ENCODE measurements at places on chromosomes 6 and 20.

DNA sequence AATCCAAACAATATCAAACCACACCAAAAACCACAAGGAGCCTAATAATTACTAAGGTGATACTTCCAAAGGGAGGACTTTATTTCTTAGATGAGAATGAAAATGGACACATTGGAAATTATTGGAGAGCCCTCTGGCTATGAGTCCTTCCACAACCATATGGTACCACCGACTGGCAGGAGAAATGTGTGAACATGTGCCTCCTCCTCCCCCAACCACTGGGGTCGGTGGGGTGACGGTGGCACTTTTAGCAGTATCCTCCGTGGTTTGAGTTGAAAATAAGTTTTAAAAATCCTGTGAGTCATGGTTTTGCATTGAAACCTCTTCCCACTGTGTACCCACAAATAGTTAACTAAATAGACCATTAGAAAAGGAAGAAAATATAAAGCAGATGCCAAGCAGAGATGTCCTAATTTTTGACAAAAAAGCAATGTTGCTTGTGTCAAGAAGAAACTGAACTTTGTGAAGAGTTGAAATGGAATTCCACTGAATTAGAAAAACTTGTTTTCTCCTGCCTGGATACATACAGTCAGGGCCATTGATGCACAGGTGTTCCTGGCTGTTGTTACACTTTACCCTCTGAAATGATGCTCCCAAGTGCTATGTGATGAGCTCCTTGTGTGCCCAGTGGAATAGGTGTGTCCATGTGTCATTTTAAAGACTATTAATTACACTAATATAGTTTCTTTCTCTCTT, 3.2 kb downstream of the EDN1 start:
- ATAC-seq, result no peak

- ATAC-seq, result no peak
Observed at GRCh38 chr6:166775923-166776220, 148.8 kb upstream of the RPS6KA2 start.

- ATAC-seq, result peak; percentile 57
Observed at GRCh38 chr6:7542874-7543624, 1.6 kb downstream of the DSP start.

- no peak for ATAC-seq
Observed at GRCh38 chr6:6915813-6916547, 191.8 kb upstream of the RREB1 start.

DNA sequence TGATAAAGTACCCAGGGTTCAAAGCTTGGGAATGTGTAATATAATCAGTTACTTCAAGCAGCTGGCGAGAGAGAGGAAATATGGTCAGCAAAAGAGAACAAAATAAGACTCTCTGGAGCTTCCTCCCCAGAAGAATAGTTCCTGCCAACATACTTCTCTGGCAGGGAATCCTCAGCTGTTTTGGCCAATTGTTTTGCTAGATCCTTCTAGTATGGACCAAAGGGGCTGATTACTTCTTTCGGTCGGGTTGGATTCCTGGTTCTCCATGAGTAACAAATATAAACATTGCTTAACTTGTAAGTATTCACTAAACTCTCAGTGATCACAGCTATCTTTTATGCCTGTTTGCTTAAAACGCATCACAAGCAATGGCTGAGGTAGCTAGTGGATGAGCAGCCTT, 31.4 kb upstream of the FBXO9 start:
- no peak for ATAC-seq

- peak; percentile 11 for ATAC-seq
Observed at GRCh38 chr20:6074145-6074561, 20.3 kb upstream of the LRRN4 start.

- ATAC-seq, result no peak
Observed at GRCh38 chr20:38607351-38607750, 5.7 kb downstream of the ARHGAP40 start.

- no peak for ATAC-seq
Observed at GRCh38 chr6:8947900-8948299, 512.6 kb upstream of the SLC35B3 start.

GRCh38 chr6:44868335-44868668, 459.8 kb upstream of the RUNX2 start:
- ATAC-seq, result no peak

DNA sequence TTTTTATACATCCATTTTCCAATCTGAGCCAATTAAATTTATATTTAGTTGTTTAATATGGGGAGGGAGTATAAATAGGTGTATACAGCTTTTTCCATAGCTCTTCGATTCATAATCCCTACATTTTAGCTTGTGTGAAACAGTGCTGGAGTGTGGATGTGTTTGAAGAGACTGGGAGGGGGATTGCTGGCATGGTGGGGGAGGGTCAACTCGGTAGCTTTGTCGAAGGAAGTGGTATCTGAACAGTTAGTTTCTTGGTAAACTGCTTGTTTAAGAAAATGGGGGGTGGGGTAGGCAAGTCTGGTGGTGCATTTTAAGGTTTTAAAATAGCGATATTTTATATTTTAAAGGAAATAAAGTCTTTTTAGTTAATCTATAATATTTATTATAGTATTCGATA, 1.4 kb upstream of the LIN28B start:
- no peak for ATAC-seq

DNA sequence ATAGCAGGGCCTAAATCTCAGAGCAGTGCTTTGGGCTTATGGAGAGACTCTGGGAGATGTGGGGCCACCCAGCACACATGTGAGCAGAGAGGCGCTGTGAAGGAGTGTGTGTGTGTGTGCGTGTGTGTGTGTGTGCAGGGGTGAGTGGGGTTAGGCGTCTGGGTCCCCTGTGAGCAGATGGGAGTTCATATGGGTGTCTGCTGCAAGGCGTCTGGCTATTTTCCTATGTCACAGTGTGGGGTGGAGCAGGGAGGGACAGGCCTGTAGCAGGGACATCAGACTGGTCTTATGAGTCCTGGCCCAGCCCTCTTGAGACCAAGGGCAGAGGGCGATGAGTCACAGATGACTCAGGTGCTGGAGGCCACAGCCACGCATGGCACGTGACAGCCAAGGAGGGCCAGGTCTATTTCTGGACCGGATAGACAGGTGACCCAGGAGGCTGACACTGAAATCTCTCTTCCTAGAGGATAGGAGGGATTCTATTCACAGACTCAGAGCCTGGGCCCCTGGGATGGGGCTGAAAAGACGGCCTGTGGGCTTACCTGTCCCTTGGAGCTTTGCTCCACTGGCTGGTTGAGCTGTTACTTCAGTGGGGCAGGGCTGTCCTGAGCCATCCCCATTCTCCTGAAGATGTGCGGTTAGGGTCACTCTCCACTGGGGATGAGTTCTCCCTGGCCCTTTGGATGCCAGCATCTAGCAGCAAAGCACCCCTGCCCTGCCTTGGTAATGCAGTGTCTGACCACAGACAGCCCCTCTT, 28.9 kb downstream of the VEGFA start:
- ATAC-seq, result peak; percentile 96

DNA sequence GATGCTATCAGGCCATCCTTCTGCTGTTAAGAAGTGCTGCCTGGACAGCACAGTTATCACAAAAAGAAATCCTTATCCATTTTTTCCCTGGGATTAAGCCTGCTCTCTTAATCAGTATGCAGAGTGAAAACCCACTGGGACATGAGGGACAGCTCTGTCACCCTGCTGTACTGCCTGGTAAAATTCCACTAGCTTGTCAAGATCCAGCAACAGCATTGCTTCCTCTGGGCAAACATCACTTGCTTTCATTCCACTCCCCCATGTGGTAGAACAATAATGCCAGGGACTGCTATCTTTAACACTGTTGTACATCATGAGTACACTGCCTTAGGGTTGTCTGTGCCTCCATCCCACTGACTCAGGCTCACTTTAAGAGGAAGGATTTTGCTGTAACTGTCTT, 331.3 kb downstream of the KIF16B start:
- ATAC-seq, result peak; percentile 38

- ATAC-seq, result no peak
Observed at GRCh38 chr6:12039540-12040459, 27.7 kb downstream of the HIVEP1 start.

DNA sequence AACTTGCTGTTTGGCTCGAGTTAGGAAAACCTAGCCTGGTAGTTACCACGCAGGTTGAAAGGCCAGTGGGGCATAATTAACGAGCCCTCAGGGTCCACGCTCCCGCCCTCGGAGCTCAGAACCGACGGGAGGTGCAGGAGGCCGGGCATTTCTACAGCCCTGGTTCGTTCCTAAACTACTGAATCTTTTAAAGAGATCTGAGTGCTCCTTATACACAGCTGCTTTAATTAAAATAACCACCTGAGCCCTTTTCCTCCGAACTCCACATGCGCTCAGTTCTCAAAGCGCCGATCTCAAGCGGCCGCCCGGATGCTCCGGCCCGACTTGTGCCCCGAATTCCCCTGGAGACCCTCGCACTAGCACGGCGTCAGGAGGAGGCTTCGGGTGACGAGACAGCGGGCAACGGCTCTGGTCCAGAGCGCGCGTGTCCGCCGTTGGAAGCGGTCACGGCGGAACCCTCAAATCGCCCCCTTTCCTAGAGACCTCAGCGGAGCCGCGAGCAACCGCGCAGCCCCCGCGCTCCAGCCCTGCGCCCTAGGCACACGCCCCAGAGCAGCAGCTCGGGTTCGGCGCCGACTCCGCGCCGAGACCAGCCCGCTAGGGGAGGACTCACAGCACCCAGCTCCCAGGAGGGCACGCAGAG, 397 bp downstream of the WDR27 start:
- no peak for ATAC-seq

- ATAC-seq, result no peak
Observed at GRCh38 chr20:30513050-30513628, 744.3 kb upstream of the DEFB115 start.

- ATAC-seq, result peak; percentile 74
Observed at GRCh38 chr20:58420798-58421496, 31.9 kb downstream of the VAPB start.

DNA sequence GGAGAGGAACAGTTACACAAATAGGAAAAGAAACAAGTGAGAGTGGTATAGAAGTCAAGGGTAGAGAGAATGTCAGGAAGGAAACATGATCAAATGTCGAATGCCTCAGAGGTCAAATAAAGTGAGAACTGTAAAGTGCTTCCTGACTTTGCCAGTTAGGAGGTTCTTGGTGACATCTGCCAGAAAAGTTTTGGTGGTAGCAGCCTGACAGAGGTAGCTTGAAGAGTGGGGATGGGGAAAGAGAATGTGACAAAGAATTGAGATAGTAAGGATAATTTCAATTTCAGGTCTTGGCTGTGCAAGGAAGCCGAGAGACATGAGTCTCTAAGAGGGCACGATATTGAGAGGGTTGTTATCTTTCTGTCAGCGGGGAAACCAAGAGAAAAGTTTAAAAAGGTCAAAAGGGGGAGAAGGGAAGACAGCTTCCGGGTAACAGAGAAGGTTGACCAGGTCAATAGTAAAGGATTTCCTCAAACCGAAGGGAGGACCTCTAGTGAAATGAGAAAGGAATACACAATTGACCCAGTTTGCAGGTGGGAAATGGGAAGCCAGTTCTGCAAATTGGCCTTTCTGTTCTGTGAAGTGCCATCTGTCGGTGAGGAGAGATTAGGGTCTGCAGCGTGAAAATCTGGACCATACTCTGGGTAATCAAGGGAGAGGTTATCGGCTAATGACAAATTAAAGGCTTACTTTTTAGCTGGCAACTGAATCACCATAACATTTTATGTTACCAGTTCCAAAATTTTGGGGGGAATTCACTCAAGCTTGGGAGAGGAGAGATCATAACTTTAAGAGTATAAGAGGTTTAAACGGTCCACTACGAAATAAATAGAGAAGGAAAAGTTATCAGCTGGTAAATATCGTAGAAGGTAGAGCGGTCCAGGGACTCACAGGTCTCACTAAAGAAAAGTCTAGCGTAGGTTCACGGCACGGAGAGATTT, 973 bp upstream of the BRD2 start:
- no peak for ATAC-seq

DNA sequence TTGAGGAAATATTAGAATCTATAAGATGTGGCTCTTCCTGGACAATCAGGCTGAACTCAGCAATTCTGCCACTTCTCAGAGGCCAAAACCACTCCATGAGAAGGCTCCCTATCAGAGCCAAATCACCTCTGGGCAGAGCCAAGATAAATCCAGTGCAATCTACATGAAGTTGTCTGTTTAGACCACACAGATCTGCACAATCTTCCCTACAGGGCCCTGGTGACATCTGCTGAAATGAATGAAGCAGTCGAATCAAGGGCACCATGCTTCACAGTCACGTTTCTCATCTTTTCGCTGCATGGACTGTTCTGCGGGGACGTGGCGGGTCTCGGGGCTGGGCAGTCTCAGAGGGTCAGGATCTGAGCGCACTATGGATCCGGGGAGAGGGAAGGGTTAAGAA, 60.1 kb upstream of the CD93 start:
- ATAC-seq, result no peak

- ATAC-seq, result no peak
Observed at GRCh38 chr6:41871691-41872090, 23.5 kb downstream of the USP49 start.

GRCh38 chr20:58611236-58612030, 39.6 kb upstream of the STX16 start:
- ATAC-seq, result no peak

GRCh38 chr20:19998990-19999705, 18.0 kb upstream of the NAA20 start:
- ATAC-seq, result no peak

DNA sequence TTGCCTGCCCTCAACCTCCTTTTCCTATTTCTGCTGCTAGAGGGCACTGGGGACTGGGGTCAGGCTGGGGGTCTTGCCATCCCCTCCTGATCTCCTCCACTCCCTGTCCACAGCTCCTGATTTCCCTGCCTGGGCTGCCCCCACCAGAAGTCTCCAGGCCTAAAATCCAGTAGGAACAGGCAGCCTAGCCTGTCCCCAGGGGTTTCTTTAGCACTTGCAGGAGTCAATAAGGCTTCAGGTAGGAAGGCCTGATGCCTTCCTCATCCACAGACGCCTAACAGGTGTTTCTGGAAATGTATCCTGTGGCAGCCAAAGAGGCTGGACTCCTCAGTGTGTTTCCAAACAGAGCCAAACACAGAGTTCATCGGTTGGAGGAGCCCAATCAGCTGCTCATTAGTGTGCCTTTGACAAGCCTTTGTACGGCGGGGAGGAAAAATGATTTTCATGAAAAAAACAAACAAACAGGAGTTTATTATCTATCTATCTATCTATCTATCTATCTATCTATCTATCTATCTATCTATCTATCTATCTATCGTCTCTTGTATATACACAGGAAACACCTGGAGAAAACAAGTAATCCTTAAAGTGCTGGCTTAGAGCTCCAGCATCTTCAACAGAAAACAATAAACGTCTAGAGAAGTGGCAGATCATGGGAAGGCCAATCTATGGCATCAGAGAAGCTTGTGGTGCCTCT, 3.7 kb upstream of the RAET1E start:
- no peak for ATAC-seq

Data from motor neuron (in vitro differentiated cells).